Skeletal muscle cell (primary cell): ENCODE measurements at places on chromosomes 5 and 9.

DNA sequence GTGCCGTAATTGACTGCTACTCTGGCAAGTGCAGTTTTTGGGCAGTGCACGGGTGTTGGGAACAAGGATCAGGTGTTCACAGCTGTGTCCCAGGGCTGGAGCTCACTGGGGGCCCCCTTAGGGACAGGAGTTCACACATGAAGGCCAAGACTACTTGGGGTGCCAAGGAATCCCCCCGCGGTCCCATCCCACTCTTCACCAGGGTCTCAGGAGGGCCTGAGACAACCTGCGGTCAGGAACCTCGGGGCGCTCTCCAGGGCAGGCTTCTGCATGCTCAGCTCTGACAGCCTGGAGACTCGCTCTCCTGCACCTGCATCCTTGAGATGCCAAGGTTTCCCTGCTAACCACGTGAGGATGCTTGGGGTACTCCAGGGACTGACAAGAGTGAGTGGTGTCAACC lies 2.3 kb upstream of the MAN1B1 start:
- DNase-seq: no peak

DNA sequence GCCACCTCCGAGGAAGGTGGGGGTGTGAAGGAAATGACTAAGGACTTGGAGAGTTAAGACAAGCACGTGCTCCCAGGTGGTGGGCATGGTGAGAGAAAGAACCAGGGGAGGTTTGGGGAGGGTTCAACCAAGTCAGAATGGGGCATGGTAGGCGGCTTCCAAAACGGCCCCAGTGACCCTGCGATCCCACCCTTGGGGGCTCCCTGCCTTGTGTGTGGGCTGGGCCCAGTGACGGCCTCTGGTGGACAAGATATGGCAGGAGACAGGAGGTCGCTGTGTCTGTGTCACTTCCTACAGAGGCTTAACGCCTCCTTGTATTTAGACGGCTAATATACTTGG lies 51.3 kb upstream of the IRX4 start:
- DNase-seq: no peak

DNA sequence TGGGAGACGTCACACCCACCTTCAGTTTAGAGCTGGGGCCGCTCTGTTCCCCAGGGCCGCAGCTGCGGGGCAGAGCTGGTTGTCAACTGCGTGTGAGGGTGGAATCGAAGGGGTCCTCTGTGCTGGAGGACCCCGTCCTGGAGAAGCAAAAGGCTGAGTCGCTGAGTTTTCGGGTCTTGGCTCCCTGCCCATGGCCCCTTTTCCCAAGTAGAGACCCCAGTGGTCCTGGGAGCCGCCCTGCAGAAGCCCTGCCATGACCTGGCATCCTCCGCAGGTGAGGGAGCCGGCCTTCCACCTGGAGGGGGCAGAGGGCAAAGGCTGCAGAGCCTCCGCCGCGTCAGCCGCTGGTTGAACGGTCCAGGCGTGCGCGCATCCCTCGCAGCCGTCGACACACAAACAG lies 90.4 kb upstream of the COL5A1 start:
- DNase-seq: no peak

- peak; percentile 72 for DNase-seq
Measured at GRCh38 chr9:124793015-124793541, 16.1 kb downstream of the OLFML2A start.

DNA sequence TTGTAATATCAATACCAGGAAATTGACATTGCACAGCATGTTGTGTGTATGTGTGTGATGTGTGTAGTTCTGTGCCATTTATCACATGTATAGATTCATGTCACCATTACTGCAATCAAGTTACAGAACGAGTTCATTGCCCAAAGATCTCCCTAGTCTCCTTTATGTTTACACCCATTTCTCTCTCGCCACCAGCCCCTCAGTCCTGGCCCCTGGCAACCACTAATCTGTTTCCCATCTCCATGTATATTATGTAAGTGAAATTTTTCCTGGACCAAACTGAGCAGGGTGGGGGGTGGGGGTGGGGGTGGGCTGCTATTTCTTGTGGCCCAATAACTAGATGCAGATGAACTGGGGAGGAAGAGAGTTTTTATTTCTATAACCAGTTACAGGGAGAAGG lies 11.5 kb upstream of the S1PR3 start:
- DNase-seq: no peak

- no peak for DNase-seq
Measured at GRCh38 chr9:97527626-97528528, 26.4 kb downstream of the TMOD1 start.

DNA sequence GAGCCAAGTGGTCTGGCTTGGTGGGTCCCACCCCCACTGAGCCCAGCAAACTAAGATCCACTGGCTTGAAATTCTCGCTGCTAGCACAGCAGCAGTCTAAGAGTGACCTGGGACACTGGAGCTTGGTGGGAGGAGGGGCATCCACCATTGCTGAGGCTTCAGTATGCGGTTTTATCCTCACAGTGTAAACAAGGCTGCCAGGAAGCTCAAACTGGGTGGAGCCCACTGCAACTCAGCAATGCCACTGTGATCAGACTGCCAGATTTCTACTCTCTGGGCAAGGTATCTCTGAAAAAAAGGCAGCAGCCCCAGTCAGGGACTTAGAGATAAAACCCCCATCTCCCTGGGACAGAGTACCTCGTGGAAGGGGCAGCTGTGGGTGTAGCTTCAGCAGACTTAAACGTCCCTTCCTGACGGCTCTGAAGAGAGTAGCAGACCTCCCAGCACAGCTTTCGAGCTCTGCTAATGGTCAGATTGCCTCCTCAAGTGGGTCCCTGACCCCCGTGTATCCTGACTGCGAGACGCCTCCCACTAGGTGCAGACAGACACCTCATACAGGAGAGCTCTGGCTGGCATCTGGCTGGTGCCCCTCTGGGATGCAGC lies 18.2 kb upstream of the STK32A start:
- DNase-seq: no peak

GRCh38 chr5:607541-608428 lies 4.4 kb upstream of the CEP72 start:
- DNase-seq: no peak

DNA sequence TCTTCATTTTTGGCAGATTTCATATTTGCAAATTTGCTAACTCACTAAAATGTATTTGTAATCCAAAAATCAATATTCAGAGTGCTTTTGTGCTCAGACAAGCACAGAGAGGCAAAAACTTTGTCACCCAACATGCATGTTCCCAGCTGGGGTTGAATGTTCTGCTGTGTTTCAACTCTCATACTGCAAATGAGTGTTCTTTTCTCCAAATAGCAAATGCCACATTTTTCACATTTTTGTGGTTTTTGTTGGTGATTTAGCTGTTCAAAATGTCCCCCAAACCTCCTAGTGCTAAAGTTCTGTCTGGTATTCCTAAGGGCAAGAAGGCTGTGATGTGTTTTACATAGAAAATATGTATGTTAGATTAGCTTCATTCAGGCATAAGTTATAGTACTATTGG lies 87.3 kb upstream of the PCSK5 start:
- DNase-seq: peak; percentile 73

- peak; percentile 35 for DNase-seq
Measured at GRCh38 chr9:72351538-72352453, 13.2 kb downstream of the ZFAND5 start.

DNA sequence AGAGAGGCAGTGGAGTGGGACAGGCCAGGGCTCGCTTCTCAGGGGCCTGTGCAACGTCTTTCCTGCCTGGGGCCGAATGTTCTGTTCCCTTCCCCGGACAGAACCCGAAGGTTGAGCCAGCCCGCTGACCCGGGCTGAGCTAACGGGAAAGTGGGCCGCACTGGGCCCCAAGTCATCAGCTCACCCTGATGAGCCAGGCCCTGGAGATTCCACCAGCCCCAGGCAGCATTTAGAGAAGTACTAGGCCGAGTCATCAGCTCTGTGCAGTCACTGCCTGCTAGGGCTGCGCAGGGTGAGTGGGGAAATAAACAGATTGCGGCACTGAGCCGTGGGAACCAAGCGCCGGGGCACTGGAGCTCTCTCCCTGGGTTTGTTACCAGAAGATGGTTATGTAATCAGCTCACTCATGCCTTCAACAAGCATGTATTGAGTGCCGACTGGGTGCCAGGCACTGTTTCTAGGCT lies 29.1 kb upstream of the DUSP1 start:
- DNase-seq: peak; percentile 95
